Aorta (tissue), 5 donors: ENCODE measurements at places on chromosomes 2 and 18. TPM values are rescaled to one million over a fixed set of nuclear protein-coding genes. Genes with fewer than 3 reads are reported as not detected.

The PRKAG3 gene
- 0.20 TPM for polyA plus RNA-seq

The TUBA3E gene
- polyA plus RNA-seq = not detected

The RAMP1 gene
- polyA plus RNA-seq = 328 TPM

The CHRND gene
- not detected for polyA plus RNA-seq

The MRPL33 gene
- 347 TPM for polyA plus RNA-seq

The ASPRV1 gene
- polyA plus RNA-seq = 1.1 TPM

The PLEKHH2 gene
- 2.9 TPM for polyA plus RNA-seq

The FSHR gene
- not detected for polyA plus RNA-seq

The FZD7 gene
- polyA plus RNA-seq = 4.8 TPM

The IL1R2 gene
- 9.3 TPM for polyA plus RNA-seq

The OXER1 gene
- 3.0 TPM for polyA plus RNA-seq

The CDCA7 gene
- polyA plus RNA-seq = 0.10 TPM

The NHEJ1 gene
- 8.9 TPM for polyA plus RNA-seq

The SERPINB10 gene
- not detected for polyA plus RNA-seq

The CHRNG gene
- not detected for polyA plus RNA-seq

The MC2R gene
- polyA plus RNA-seq = not detected

The TXNDC2 gene
- polyA plus RNA-seq = not detected

The PSD4 gene
- polyA plus RNA-seq = 3.5 TPM

The CRYBA2 gene
- polyA plus RNA-seq = not detected

The CLEC4F gene
- polyA plus RNA-seq = not detected
